CD4-positive, alpha-beta T cell treated with Interleukin-6 at 100 ng/mL for 8 hours (primary cell): ENCODE measurements at places on chromosomes 7 and 10.

DNA sequence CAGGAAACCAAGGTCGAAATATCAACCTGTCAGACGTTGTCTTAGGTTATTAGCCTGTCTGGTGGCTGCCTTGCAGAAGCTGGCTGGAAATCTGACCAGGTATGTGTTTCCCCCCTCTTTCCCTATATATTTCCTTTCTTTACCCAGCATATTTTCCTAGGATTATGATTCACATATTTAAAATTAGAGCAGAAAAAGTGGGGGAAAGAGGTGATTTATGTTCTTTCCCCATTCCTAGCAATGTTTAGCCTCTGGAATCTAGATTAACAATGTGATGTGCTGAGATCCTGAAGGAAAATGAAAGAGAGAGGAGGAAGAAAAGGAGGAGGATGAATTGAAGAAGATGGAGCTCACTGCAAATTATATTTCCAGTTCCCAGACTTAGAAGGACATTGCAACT, 421.4 kb upstream of the AUTS2 start:
- no peak for DNase-seq

DNA sequence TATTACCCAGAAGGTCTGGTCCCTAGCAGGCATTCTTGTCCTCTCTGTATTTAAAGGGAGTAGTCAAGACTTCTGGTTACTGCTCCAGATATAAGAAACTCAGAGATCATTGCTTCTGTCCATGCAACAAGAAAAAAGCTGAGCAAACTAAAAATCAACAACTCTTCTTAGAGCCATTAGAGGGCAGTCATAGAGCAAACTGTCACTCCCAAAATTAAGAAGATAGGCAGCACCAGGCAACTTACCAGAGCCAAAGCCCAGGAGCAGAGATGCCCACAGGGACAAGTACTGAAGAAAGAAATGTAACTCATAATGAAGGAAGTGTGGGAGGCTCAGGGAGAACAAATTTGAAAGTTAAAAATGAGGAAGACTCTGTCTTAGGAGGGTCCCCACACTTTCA, 472.9 kb upstream of the COBL start:
- DNase-seq = no peak

DNA sequence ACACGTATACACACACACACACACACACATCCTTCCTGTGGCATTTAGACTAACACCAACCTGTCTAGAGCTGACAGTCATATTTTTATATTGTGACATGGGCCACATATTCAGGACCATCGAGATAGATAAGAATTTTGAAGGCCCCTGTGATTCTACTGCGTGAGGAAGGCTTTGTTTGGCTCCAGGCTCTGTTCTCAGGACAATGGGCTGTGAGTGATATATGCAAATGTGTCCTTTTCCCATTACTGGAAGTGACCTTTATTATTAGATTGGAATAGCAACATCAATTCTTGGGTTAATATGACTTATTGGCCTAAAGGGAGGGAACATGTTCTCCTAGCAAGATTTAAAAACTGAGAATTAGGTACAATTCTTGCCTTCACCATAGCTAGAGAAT, 156.1 kb downstream of the SPAG6 start:
- no peak for DNase-seq

DNA sequence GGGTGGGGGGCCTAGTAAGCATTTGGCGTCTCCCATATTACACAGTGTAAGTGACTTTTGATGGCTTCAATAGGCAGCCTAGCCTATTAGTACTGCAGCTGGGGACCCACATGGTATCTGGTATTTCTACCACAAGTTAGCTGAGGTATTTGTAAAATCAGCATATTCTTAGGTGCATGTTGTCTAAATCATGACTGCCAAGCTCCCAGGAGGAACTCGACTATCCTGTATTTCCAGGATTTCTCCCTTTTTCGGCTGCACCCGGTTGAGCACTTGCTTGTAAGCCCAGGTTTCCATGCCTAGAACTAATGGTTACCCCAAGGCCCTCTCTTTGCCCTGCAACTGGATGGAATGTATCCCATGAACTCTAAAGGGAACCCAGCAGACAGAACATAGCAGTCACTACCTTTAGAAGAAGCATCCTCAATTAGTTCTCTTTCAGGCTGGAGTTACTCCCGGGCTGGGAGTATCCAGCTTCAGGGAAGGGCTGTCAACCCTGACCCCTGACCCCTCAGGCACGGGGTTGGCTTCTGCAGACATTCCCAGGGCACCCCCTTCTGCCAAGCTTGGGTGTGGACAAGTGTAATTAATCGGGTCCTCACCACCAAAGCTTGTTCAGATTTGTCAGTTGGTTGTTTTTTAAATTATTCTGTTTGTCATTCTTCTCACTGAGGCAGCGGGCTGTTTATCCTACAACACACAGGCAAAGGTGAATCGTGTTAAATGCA, 90.3 kb upstream of the PARD3 start:
- no peak for DNase-seq

GRCh38 chr7:102044984-102045673, 227.7 kb downstream of the CUX1 start:
- no peak for DNase-seq

- DNase-seq = no peak
These were observed 27.7 kb upstream of the CROT start for GRCh38 chr7:87317691-87318245.

DNA sequence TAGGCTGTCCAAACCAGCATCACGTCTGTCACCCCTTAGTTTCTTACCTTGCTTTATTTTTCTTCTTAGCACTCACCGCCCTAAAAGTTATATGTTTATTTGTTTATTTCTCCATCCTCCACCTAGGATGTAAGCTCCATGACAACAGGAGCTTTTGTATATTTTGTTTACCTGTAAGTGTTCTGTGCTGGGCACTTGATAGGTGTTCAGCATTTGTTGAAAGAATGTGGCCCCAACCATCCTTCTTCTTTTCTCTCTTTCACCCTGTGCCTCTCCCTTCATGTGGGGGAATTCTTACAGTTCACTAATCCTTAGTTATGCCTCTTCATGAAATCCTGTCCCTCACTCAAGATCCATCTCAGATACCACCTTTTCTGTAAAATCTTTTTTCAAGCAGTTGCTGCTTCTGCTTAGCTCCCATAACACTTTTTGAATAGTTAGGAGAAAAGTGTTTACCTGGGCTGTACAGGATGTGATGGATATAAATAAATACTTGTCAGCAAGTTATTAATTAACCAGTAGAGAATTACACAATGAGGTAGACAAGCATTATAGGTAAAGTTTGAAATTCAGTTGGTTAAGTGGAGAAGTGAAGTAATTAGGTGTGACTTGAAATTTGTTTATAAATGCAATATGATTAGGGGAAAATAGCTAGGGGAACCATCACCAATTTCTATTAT, 9.7 kb downstream of the AHR start:
- DNase-seq = no peak

DNA sequence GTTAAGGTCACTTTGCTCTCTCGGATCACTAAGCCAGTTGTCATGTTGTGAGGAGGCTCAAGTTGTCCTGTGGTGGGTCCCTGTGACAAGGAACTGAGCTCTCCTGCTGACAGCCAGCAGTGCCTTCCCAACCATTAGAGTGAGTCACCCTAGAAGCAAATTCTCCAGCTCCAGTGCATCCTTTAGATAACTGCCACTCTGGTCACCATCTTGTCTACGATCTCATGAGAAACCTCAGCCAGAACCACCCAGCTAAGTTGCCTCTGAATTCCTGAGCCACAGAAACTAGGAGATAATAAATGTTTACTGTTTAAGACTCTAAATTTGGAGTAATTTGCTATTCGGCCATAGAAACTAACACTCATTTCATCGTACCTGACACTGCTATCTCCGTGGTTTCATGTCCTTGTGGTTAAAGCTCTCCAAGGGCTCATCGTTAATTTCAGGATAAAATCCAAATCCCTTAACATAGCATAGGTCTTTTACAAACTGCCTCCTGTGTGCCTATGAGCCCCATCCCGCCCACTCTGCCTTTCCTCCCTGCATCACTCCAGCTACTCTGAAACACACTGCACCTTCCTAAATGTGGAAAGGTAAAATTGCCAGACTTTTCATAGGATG, 56.5 kb upstream of the WIPF3 start:
- DNase-seq = no peak

DNA sequence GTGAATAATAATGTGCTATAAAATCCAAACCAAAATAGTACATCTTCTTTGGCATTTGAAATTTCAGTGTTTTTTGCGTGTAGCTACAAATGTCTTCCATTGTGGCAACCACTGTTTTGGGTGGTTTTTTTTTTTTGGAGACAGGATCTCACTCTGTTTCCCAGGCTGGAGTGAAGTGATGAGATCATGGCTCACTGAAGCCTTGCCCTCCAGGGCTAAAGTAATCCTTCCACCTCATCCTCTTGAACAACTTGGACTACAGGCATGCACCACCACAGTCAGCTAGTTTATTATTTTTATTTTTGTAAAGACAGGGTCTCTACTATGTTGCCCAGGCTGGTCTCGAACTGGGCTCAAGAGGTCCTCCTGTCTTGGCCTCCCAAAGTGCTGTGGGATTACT, 455.1 kb downstream of the AUTS2 start:
- no peak for DNase-seq

DNA sequence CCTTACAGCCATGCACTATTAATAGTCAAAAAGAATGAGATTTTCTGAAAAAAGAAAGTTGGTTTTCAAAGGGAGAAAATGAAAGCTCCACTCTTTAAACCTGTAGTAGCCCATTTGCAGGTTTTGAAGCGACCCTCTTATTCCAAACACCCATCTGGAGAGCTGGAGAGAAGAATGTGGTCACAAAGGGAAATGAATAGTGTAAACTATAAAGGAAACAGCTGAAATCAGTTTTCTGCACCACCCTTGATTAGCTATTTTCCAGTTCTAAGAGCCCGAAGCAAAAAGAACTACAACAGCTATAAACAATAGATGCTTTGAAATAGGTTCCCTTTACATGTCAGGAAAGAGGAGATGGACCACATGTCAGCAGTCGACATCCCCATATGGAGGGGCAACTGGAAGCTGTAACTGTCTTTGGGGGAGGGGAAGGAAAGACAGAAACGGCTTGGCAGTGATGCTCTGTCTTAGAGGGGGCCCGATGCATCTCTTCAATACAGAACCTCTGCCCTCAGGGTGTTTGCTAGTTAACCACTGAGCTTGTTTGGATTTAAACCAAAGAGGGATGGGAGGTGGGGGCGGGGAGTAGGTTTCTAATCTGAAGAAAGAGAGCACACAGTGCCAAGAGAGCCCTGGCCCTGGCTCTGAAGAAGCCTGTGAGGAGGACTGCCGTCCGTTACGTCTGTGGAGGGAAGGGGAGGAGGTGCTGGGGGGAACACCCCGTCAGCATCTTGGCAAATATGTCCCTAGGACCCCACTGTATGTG, 55.3 kb downstream of the CPVL start:
- DNase-seq = no peak

- no peak for DNase-seq
These were observed 906 bp downstream of the DKK1 start for GRCh38 chr10:52314822-52315552.

- no peak for DNase-seq
These were observed 38.2 kb upstream of the CPXM2 start for GRCh38 chr10:123929791-123930190.

DNA sequence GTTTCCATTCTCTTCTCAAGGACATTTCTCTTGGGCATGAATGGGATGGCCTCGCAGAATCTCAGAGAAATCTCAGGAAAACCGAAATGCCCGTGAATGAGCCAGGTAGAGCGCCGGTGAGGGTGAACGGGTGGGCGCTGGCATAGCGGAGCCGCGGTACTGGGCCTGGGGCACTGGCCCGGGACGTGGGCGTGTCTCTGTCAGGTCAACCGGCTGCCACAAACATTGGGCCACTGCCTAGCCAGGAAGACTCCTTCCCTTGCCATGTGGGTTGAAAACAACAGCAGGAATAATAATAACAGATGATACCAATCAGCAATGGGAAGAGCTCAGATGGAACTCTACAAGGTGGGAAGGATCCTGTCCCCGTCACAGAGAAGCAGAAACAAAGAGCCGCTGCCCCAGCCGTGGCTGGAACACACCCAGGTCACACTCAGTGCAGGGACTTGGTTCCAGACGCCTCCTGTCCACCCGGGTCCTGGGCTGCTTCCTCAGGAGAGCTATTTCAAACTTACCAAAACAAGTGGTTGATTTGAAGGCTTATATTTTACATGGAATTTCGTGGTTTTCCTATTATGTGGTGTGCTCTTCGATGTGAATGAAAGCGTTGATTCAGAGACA, 51.1 kb upstream of the EBF3 start:
- no peak for DNase-seq

GRCh38 chr7:73304071-73304470, 4.6 kb downstream of the NSUN5 start:
- no peak for DNase-seq

- peak; percentile 30 for DNase-seq
These were observed 21.3 kb upstream of the SPOCK2 start for GRCh38 chr10:72109636-72110157.

- DNase-seq = no peak
These were observed 57.5 kb downstream of the CPED1 start for GRCh38 chr7:121046009-121046408.

DNA sequence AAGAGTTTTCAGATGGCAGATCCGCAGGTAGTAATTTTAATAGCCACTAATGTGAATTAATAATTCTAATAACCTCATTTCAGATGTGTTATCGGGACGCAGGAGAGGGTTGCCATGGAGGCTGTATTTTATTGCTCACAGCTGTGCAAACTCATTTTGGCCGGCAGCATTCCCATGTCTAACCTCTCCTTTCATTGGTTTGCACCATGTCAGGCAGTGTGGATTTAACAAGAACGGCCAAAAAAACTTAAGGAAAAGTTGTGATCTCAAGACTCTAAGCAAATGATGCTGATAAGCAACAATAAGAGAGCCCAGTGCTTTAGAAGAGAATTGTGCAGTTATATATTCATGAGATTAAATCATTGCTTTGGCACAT, 88.7 kb upstream of the NRP1 start:
- DNase-seq = no peak

DNA sequence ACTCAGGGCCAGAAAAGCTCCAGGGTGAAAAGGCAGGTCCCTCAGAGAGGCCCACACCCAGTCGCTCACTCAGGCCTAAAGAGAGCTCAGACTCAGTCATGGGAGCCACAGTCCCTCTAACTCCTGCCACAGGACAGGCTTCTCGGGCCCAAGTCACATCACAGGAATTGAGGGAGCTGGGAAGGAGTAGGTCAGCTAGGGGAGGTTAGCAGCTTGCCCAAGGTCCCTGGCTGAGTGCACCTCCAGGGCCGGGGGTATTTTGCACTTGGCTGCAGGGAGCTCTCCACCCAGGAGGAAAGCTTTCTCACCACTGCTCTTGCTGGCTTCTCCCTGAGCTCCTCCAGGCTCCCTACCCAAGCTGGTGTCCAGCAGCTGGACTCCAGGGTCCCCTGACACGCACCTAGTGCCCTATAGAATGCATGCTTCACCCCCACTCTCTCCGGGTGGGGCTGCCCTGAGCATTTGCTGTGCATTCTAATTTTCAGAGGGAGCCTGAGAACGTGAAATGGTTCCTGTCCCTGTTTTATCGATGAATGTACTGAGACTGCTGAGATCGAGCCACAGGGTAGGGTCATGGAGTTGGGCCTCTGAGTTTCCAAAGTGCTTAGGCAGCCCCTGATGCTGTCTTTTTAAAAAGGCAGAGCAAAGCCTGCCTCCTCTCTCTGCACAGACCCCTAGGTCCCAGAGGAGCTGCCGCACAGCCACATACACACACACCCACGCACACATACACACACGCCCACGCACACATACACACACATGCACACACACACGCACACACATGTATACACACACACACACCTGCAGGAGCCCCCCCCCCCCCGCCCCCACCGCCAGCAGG, 37.9 kb upstream of the RET start:
- DNase-seq = no peak

GRCh38 chr10:104100795-104101194, 15.1 kb upstream of the COL17A1 start:
- DNase-seq = no peak
